Activated T-helper 2 cell treated with anti-CD3 and anti-CD28 coated beads, Interferon-gamma antibody, Interleukin-2, Interleukin-4, amounts not matched to agents 10 μg/mL and 5 μg/mL and 100 μg/mL, durations not matched to agents 14 hours and 24 hours and 36 hours (primary cell): ENCODE measurements at places on chromosomes 2 and 18. TPM values are rescaled to one million over a fixed set of nuclear protein-coding genes. Genes with fewer than 3 reads are reported as not detected.

Gene SPP2
- not detected in 2 replicates for total RNA-seq

Gene CCDC178
- total RNA-seq, result not detected in 2 replicates

GRCh38 chr2:35443087-35443486 lies 912.5 kb upstream of the CRIM1 start:
- DNase-seq, result no peak

DNA sequence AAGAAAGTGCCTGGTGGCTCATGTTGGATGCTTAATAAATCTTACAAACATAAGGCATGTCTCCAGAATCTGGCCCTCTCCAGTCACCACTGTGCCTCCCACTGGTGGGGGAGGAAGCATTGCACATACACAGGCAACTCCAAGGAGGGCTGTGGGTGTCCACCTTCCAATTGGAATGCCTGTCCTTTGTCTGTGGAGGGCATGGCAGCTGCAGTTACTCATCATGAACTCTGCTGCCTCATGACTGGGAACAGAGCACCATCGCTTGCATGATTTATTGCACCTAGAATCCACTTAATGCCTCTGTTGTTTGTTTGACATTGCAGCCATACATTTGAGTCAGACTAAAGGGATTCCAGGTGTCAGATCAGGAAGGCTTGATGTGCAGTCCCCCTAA lies 278.9 kb downstream of the PRKCE start:
- no peak for DNase-seq

- no peak for DNase-seq
These were observed 100.2 kb upstream of the SLC66A3 start for GRCh38 chr2:11054783-11055678.

Gene NFU1
- 54.3 and 57.9 TPM in 2 replicates for total RNA-seq

Gene UGT1A5
- total RNA-seq, result not detected in 2 replicates

DNA sequence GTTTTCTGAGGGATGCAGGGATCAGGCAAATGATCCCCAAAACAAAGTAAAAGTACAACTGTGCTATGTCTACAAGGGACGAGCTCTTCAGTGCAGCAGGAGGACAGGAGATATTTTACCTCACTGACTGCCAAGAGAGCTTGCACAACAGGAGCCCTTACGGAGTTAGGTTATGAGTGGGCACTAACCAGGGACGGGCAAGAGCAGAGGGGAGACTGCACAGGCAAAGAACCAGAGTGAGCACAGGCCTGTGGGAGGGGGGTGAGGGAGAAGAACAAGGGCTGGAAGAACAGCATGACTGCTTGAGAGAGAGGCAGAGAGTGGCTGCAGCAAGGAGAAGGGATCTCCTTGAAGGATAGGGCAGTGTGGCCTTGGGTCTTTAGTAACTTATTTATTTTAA lies 101.1 kb upstream of the PID1 start:
- DNase-seq, result no peak

Gene REG1B
- total RNA-seq, result not detected in 2 replicates

Gene SYT4
- total RNA-seq, result not detected in 2 replicates
